Ascending aorta (tissue), 2 donors: ENCODE measurements at places on chromosomes 13 and 19. TPM values are rescaled to one million over a fixed set of nuclear protein-coding genes. Genes with fewer than 3 reads are reported as not detected.

- no peak for DNase-seq
Observed at GRCh38 chr19:40703029-40703755, 12.7 kb upstream of the NUMBL start.

- no peak for DNase-seq
Observed at GRCh38 chr19:46648060-46648960, 12.3 kb upstream of the GNG8 start.

- no peak for DNase-seq
Observed at GRCh38 chr13:51955816-51956603, 55.2 kb downstream of the ATP7B start.

- DNase-seq = no peak
Observed at GRCh38 chr13:79349011-79349410, 57.0 kb downstream of the RBM26 start.

DNA sequence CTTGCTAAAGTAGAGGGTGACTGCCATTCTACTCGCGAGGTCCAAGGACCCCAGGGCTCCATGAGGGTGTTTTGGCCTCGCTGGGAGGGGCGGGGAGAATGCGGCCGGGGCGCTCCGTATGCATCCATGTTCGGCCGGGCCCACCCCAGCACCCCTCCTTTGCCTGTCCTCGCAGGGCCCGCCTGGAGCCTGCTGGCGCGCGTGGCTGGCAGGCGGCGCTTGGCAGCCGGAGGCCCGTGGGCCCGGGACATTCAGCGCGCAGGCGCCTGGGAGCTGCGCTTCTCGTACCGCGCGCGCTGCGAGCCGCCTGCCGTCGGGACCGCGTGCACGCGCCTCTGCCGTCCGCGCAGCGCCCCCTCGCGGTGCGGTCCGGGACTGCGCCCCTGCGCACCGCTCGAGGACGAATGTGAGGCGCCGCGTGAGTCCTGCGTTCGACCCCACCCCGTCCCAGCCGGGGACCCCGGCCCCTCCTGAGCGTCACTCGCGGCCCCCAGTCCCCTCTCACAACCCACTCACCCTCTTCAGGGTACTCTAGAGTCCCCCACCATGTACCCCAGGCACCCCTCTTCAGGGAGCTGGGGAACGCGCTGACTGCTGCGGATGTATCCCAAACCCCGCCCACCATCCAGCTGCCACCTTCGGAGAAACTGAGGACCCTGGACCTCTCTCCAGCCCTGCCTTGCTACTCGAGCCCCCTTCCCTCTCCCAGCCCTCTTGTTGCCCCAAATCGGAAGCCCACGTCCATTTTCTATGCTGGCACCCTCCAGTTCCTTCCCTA, 4.1 kb downstream of the DLL3 start:
- no peak for DNase-seq

DNA sequence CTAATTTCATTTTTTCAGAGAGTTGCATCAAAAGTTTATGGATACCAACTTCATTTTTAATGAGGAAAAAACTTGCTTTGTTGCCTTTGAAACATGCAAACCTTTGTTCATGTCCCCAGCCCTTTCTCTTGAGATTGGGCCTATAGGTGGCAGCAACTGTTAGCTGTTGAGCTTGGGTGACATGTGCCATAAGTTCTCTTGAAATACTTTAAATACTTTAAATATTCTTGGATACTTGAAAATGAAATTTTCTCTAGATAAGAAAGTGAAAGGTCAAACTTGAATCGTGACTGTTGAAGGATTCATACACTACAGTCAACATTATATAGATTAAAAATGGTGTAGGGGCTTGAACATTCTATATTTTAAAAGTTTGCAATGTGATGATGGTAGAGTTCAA, 294.9 kb downstream of the NDFIP2 start:
- no peak for DNase-seq

DNA sequence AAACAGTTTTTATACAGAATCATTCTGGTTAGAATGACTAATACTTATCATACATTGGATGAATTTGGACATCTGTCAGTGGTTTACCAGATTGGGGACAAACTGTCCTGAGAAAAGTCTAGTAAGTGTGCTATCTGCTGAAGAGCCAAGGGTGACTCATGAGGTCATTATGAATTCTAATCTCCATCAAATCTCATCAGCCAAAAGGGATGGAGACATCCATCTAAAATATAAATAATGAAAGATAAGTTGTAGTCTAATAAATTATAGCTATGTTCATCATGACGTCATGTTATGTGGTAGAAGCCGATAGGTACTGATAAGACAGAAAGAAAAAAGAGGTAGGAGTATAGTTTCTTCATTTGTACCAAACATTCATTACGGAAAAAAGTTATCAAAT, 804.4 kb downstream of the PCDH9 start:
- no peak for DNase-seq

DNA sequence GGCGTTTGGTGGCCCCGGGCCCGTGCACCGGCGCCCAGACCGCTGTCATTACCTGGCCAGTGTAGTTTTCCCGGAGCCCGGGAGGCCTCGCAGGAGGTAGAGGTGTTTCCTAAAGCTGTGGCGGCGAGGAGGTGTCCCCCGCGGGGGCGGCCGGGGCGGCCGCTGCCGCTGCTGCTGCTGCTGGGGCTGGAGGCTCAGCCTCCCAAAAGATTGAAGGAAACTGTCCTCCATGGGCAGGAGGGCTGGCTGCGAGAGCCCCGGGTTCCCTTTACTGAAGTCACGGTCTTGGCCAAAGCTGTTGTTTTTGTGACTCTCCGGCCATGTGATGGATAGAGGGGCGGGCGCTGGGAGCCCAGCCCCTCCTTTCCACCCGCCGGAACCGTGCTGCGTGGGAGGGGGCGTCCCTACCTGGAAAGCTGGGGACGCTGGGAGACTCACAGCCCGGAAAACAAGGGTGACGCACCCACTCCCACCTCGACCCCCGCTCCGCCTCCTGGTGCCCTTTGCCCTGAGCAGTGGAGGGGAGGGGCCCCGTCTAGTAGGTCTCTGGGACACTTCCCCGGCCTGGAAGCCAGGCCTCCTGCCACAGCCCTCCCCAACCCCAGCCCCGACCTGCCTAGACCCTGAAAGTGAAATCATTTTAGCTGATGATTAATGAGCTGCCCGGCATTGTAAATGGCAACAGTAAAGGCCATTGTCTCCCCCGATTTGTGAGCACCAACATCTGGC, at the start of gene N4BP2L1:
Gene N4BP2L1, minus strand, starts transcription at position 279 of the 729 bp plus-strand sequence. Its CDS starts 48 bp downstream, at position 231.
- peak; percentile 92 for DNase-seq

DNA sequence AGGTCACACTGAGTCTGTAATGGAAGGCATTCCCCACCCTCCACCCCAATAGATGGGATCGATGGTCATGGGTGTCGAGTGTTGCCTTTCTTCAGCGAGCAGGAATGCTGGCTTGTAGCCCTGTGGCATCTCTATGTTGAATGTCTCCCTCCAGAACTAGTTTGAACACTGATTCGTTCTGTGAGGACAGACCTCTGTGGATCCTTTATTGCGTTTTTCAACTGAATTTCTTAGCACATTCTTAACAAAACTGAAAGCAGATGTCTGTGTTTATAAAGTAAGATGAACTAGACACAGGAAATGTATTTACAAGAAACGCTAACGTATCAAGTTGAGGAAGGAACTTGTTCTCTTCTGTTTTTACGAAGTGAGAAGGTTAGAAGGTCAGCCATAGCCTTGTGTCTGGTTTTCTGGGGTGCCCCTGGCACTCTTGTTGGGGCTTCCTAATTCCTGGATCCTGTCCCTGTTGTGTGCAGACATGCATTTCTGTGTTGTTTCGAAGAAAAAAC, 36.8 kb upstream of the TM9SF2 start:
- DNase-seq = no peak

DNA sequence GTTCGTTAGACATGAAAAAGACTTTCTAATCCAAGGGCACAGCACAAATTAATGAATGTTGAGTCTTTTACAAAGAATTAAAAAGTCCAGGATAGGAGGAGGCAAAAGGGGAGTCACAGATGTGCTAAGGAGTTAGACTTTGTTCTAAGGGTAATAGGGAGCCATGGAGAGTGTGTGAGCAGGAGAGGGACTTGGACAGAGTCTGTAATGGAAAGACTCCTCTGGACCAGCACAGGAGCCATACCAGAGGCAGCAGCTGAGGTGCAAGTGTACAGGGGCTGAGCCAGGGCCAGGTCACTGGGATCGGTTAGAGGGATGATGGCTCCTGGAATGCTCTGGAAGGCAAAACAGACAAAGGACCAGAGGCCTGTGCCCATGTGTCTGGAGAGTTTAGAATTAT, 10.5 kb downstream of the GTPBP3 start:
- no peak for DNase-seq

DNA sequence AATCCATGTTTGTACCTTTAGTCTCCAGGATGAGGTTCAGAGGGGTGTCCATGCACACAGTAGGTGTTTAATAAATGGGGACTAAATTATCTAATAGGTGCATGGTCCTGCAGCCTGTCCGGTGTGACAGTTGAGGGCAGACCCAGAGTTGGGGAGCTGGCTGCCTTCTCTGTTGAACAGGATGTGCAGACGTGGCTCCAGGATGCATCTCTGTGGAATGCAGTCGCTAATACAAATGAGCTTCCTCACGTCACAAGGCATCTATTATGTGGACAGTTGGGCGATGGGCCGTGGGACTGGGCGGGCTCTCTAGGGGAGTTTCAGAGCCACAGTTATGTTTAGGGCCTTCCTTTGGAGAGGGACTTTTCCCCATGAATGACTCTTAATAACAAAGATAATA, 71.0 kb downstream of the SIPA1L3 start:
- no peak for DNase-seq

- DNase-seq = no peak
Observed at GRCh38 chr19:17829855-17830566, 8.7 kb upstream of the INSL3 start.

GRCh38 chr19:14139944-14140343, 3.6 kb upstream of the ASF1B start:
- DNase-seq = no peak

DNA sequence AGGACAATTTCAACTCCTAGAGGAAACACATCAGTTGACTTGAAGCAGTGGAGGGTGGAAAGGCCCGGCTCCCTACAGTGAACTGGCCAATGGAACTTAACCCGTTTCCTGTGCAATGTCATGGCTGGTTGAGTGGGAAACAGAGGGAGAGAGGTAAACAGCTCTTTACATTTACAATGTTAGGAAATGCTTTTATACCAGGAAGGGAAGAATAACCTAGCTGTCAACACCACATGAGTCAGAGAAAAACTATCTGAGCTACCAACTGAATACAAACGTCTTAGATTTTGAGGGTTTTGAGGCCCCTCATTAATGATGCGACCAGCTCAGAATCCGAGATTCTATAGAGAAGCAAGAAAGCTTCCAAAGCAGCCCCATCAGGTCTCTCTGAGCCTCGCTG, 36.7 kb downstream of the CARD8 start:
- DNase-seq = no peak

- no peak for DNase-seq
Observed at GRCh38 chr13:34913040-34913439, 29.0 kb upstream of the NBEA start.

GRCh38 chr19:43667126-43667875, 2.7 kb downstream of the PLAUR start:
- DNase-seq = no peak

DNA sequence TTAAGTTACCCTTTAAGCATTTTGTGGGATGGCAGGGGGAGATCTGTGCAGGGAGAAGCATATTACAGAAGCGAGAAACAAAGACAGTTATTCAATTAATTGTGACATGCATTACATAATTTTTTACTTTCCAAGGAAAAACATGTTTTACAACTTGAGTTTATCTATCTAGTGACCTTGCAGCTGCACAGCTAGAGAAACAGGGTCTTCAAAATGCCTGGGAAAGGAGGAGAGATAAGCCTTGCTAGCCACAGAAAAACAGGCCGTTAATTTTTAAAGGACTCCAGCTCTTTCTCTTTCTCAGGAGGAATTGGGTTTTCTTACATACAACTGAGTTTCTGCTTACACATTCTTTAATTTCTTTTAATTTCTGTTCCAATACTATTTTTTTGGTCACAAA, 14.8 kb upstream of the ZNF431 start:
- DNase-seq = no peak

GRCh38 chr13:110423689-110424302, 116.7 kb downstream of the COL4A2 start:
- no peak for DNase-seq

DNA sequence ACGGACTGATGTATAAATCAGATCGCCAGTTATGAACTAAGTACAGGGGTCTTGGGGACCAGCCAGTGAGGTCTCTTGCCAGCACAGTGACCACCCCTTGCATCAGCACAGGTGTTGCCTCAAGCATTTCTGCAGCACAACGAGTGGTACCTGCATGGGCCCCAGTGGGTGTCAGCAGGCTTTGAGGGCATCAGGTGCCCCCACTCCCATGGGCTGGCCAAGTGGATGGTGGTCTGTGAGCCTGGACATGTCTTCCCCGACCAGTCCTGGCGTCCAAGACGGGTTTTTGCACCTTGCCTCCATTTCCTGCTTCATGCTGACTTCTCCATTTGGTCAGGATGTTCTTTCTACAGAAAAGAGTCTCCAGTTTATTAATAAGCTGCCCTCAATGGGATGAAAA, 22.4 kb upstream of the ARHGEF7 start:
- DNase-seq = no peak

GRCh38 chr13:68439817-68440216, 1209.7 kb upstream of the PCDH9 start:
- DNase-seq = no peak

GRCh38 chr19:3743486-3743885, 18.0 kb downstream of the APBA3 start:
- no peak for DNase-seq

ZNF541 gene
- total RNA-seq = not detected

SMIM24 gene
- not detected for total RNA-seq

SLAIN1 gene
- 7.1 TPM for total RNA-seq

ZNF181 gene
- 1.9 TPM for total RNA-seq

CCNE1 gene
- not detected for total RNA-seq

ZBTB32 gene
- not detected for total RNA-seq
